ENCODE measurements at places on chromosomes 1 and 21.

- no peak for DNase-seq
Observed at GRCh38 chr1:41015897-41016470, 5.5 kb downstream of the SLFNL1 start.

GRCh38 chr1:246533371-246533905 lies 26.4 kb upstream of the SMYD3 start:
- DNase-seq, result no peak

- no peak for DNase-seq
Observed at GRCh38 chr1:158013840-158014730, 20.6 kb downstream of the KIRREL1 start.

DNA sequence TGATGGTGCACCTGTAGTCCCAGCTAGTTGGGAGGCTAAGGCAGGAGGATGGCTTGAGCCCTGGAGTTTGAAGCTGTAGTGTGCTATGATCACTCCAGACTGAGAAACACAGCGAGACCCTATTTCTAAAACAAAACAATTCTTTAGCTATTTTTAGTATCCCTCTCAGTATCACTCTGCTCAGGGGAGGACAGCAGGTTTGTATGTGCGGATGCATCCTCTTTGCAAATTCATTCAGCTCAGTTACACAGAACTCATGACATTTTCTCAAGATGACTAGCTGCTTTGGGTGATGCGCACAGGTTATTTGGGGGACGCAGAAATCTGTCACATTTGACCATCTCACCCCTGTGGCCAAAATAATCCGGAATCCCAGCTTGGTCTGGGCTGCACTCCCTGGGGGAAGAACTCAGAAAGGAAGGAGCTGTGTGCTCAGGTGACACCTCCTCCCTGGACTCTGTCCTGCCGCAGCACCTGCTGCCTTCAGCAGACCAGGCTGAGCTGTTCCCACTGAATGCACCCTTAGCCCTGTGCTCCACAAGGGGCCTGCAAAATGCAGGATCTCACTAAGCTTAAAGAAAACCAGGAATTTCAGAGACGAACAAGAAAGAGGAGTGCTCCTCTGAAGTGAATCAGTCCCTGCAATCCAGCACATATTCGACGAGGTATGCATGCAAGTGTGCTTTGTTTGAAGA lies 89.5 kb upstream of the PGBD5 start:
- no peak for DNase-seq

DNA sequence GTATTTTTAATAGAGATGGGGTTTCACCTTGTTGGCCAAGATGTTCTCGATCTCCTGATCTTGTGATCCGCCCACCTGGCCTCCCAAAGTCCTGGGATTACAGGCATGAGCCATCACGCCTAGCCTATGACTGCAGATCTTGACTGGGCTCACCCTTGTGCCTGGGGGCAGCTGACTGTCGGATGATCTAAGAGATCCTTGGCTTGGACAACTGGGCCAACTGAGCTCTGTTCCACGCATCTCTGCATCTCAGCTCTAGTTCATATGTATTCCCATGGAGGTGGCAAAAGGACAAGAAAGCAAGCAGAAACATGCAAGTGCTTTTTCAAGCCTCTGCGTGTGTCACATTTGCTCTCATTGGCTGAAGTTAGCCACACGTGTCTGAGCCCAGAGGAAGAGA lies 75.8 kb upstream of the SELENON start:
- no peak for DNase-seq

GRCh38 chr1:9249534-9250410 lies 15.2 kb downstream of the H6PD start:
- DNase-seq, result peak; percentile 41

- no peak for DNase-seq
Observed at GRCh38 chr1:35902671-35903070, 19.7 kb downstream of the AGO1 start.

DNA sequence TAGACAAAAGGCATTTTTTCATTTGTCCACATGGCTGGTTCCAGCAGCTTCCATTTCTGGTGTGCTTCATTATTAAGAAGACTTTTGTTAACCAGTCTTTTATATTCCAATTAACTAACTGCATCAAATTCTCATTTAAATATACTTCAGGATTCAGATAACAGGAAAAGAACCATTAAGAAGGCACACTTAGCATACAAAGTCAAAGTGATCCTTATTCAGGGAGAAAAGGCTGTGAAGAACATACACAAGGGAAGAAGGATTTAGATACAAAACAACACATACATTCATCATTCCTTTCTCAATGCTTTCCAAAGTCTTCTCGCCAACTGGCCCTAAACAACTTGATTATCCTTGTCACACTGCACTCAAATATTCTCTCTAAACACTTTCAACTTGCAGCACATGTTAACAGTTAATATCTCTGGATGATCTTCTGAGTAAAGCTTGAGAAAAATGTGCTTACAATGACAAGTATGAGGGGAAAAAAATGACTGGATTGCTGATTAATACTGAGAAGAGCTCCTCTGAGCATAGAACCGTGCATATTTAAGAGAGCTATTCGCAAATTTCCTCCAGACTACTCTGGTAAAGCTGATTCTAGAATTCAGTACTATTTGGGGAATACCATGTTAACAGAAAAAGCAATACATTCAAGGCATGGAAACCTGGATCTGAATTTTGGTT lies 225.2 kb upstream of the TNR start:
- DNase-seq, result no peak

DNA sequence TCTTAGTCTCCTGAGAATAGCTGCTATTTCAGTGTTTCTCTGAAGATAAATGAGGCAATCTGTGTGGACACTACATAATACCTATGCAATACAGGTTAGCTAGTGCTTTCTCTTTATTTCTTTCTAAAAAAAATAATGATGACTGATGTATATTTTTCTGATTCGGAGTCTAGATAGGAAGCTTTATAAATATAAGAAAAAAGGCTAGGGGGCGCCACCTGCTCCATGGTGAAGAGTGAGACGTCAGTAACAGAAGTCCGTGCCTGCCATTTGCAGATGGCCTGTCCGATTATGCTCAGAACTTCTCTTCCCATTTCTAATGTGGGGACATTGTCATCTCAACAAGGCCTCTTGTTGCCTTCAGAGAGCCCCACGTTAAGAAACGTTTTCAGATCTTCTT lies 26.4 kb downstream of the QSOX1 start:
- DNase-seq, result no peak

DNA sequence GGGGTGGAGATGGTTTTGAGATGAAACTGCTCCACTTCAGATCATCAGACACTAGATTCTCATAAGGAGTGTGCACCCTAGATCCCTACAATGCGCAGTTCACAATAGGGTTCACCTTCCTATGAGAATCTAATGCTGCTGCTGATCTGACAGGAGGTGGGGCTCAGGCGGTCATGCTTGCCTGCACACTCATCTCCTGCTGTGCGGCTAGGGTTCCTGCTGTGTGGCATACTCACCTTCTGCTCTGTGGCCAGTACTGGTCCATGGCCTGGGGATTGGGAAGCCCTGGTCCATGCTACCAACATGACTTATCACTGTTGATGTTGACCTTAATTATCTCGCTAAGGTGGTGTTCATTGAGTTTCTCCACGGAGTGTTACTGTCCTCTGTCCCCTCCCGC lies 144.5 kb downstream of the NAV1 start:
- DNase-seq, result no peak

GRCh38 chr1:94871031-94871430 lies 50.9 kb downstream of the SLC44A3 start:
- no peak for DNase-seq

GRCh38 chr1:37083603-37084002 lies 49.3 kb upstream of the GRIK3 start:
- no peak for DNase-seq

GRCh38 chr1:110069404-110070281 lies 829 bp downstream of the ALX3 start:
- DNase-seq, result no peak

DNA sequence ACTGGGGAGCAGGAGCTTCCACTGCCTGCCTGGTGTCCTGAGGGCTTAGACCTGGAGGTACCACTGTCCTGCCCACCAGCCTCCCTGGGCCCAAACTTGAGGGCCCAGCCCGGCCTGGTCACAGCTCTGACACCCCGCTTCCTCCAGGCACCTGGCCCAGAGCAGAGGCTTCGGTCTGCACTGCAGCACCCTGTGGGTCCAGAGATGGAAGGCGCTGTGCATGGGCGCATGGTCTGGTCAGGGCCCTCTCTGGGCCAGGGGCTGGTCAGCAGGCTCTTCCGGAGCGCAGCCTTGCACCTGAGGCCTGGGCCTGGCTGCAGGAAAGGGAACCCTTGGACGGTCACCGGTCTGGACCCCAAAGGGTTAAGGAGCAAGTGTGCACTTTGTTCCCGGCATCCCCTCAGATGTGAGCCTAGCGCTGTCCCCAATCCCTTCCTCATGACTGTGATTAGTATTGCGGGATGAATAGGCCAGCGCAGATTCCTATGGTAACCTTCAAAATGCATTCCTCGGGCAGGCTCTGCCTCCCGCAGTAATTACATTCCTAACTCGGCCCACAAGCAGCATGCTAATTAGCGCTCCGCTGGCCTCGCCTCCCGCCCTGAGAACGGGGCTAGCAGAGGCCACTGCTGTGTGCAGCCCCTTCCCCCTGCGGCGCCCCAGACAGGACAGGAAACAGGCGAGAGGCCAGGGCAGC lies 36.3 kb downstream of the PRDM16 start:
- no peak for DNase-seq

- DNase-seq, result no peak
Observed at GRCh38 chr1:33045246-33045645, 8.6 kb upstream of the AK2 start.

GRCh38 chr1:187763465-187763864 lies 934.7 kb downstream of the PLA2G4A start:
- no peak for DNase-seq

- DNase-seq, result no peak
Observed at GRCh38 chr1:114103992-114104391, 49.7 kb downstream of the SYT6 start.

GRCh38 chr1:67332653-67333529 lies 25.2 kb downstream of the IL12RB2 start:
- no peak for DNase-seq

- DNase-seq, result no peak
Observed at GRCh38 chr1:185369786-185370185, 52.7 kb upstream of the IVNS1ABP start.

DNA sequence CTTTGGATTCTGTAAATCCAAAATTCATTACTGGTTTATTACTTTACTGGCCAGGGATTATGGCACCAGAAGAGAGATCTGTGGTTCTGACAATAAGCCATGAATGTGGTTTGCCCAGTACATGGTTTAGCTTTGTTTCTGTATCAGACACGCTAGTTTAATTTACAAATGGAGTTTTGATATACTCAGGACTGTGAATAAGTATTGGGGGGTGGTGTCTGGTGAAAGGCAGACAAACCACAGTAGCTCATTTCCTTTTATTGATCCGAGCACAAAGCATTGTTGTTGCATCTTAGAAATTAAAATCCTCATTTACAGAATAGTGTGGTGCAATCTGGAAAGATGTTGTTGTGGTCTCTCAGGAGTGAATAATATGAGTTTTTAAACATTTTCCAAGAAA lies 96.0 kb downstream of the ST6GALNAC3 start:
- DNase-seq, result no peak

DNA sequence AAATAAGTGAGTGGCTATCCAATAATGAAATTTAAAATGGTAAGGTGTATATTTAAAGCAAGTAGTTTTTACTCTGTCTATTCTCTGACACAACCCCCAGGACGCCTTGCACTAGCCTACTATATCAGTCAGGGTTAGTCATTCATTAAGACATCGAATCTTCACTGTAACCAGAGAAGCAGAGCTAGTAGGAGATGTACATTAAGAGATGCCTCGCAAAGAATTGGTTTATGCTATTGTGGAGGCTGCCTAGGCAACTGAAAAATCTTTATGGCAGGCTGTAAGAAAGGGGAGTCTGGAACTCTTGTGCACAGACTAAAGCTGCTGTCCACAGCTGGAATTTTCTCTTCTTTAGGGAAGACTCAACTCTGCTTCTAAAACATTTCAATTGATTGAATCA lies 28.8 kb downstream of the NTNG1 start:
- no peak for DNase-seq

DNA sequence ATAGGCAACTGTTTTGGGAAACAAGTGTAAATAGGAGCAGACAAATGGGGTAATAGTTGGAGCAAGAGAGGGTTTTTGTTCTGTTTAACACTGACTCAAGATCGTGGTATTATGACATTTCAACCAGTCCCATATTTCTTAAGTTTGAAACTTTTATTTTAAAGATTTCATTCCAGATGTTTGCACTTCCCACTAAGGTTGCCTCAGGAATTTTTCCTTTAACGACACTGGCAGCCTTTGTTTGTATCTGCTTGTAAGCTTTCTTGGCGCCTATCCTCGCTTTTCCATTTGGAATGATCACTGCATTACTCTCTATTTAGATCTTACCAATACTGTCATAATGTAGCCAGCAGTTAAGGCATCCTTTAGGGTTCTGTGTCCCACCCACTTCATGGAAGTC lies 67.7 kb downstream of the ALG6 start:
- no peak for DNase-seq

- no peak for DNase-seq
Observed at GRCh38 chr1:246534114-246534513, 27.0 kb upstream of the SMYD3 start.

DNA sequence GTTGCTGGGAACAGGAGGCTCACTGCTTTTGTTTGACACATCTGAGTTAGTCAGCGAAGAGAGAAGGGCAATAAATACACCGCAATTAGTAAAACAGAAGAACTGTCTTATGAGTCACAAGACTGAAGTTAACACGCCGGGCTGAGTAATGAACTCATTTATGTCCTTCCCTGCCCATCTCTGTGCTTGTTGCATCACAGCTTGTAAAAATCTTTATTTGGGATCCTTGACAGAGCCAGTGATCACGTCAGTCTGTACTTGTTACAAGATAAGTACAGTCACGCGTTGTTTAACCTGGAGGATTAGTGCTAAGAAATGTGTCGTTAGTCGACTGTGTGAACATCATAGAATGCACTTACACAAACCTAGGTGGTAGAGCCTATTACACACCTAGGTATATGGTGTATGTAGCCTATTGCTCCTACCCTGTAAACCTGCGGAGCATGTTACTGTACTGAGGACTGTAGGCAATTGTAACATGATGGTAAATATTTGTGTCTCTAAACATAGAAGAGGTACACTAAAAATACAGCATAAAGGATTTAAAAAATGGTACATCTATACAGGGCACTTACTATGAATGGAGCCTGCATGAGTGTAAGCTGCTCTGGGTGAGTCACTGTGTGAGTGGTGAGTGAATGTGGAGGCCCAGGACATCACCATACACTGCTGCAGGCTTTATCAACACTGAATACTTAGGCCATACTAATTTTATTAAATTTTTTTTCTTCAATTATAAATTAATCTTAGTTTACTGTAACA lies 272.2 kb downstream of the TNR start:
- no peak for DNase-seq

DNA sequence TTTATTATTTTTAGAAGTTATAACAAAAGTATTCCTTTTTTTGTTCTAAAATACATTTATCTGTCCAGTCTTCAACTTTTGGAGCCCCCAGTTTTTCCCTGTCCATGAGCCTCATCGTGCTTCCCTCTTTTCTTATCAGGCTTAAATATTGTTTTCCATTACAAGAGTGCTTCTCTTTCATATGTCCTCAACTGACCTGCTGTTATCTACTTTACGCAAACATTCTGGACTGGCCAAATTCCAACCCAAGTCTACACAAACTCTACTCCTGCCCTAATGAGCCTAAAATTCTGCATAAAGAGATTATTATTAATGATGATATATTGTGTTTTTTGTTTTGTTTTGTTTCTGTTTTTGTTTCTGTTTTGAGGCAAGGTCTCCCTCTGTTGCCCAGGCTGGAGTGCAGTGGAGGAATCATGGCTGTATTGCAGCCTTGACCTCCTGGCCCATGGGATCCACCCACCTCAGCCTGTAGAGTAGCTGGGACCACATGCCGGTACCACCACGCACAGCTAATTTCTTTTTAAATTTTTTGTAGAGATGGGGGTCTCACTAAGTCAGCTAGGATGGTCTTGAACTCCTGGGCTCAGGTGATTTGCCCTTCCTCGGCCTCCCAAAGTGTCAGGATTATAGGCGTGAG lies 318.8 kb upstream of the NEGR1 start:
- no peak for DNase-seq
